ENCODE measurements at places on chromosomes 1 and 21.

GRCh38 chr1:33930346-33931110 lies 66.6 kb downstream of the HMGB4 start:
- DNase-seq: no peak

GRCh38 chr1:114331936-114332335 lies 178.3 kb upstream of the SYT6 start:
- no peak for DNase-seq

DNA sequence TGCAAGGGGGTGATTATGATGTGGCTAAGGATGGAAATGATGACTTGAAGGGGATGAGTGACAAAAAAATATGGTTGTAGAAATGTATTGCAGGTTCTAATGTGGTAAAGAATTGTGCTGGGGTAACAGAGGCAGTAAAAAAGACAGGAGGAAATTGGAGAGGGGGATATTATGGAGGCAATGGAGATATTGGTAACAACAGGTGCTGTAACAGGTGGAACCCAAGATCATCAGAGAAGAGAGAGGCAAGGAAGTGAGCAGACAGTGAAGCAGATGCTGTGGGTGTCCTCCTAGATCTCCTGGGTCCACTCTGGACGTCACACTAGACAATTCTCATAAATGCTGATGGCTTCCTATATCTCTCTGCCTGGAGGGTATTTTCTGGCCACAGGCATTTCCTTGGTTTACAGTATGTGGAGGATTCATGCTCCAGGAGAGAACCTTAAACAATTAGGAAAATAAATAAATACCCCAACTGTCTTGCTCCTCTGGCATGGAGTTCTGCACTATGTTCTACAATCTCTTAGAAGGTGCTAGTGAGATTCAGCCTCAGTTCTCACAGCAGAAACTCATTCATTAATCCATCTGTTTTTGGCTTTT lies 620.3 kb upstream of the PLXNA2 start:
- no peak for DNase-seq

GRCh38 chr1:30650968-30651320 lies 72.4 kb downstream of the MATN1 start:
- no peak for DNase-seq

DNA sequence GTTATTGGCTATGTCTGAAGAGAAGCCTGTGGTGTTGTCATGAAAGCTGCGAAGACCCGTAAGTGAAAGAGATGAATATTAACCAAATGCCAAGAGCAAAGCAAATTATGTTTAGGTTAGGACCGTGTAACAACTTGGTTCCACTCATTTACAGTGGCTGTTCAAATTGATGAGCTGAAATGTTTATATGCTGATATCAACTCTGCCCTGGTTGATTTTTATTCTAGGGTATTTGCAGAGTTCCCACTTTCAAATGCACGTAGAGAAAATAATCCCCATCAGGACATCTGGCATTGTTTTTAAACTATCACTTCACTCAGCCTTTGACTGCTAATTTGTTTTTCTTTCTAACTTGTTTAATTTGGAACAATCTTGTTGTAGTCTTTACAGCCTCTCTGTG lies 581.6 kb upstream of the ADAMTS5 start:
- no peak for DNase-seq

DNA sequence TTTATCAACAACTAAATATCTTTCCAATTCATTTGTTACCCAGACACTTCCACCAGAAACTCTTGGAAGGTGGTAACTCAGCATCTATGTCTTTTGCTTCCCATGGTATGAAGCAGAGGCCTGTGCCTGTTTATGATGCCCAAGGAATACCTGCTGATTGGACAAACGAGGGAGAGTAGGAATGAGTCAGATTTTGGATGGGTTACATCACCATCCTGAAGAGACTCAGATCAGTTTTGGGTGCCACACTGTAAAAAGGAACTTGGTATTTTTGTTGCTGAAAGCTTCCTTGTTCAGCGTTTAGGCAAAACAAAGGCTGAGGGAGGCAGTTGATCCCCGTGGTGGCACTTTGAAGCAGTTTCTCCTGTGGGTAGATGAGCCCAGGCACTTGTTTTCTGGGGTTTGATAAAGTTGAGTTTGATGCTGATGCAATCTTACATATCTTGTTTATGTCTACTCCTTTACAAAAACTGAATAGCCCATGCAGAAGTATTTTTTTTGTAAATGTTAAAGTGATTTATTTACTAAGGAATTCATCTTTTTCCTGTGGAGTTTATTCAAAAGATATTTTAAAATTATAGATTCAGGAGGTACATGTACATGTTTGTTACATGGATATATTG lies 26.7 kb upstream of the CYP4X1 start:
- no peak for DNase-seq

DNA sequence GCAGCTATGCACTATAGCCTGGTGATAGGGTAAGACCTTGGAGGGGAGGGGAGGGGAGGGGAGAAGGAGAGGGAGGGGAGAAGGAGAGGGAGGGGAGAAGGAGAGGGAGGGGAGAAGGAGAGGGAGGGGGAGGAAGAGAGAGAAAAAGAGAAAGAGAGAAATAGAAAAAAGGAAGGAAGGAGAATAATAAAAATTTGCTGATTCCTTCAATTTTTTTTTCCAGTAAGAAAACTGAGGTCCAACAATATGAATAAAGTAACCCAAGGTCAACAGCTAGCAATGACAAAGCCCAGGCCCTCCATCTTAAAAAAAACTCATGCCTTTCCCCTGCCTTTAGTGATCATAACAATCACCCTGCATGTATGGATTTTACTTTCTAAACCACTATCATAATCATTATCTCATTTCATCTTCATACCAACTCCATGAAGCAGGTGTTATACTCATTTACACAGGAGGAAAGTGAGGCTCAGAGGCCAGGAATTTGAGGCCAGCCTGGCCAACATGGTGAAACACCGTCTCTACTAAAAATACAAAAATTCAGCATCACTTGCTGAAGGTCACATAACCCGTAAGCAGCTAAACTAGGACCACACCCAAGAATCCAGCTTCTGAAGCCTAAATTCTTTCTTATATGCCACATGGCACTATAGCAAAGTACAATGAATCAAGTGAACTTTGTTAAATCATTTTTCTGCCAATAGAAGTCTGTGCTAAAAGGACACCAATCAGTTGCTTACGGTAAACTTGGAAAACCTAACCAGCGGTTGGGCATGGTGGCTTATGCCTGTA lies 23.4 kb upstream of the BRDT start:
- DNase-seq: no peak

DNA sequence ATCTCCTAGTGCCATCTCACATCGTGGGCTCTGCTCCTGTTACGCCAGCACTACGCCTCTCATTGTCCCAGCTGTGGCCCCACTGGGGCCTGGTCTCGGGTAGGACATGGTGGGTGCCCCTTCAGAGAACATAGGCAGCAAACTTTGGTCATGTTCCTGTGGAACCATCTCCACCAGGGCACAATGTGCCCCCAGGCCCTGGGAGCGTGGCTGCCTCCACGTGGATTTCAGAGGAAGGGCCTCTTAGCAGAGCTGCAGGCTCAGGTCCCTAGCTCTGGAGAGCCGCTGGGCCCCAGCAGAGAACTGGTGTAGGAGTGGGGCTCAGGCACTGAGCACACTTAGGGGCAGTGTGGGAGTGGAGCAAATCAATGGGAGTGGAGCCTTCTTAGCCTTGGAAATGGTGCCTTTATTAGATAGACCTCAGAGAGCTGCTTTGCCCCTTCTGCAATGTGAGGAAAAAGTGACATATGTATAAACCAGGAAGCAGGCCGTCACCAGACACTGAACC lies 460.0 kb downstream of the NCAM2 start:
- no peak for DNase-seq

- peak; percentile 78 for DNase-seq
These were observed 93.7 kb upstream of the ETS2 start for GRCh38 chr21:38712071-38712470.

DNA sequence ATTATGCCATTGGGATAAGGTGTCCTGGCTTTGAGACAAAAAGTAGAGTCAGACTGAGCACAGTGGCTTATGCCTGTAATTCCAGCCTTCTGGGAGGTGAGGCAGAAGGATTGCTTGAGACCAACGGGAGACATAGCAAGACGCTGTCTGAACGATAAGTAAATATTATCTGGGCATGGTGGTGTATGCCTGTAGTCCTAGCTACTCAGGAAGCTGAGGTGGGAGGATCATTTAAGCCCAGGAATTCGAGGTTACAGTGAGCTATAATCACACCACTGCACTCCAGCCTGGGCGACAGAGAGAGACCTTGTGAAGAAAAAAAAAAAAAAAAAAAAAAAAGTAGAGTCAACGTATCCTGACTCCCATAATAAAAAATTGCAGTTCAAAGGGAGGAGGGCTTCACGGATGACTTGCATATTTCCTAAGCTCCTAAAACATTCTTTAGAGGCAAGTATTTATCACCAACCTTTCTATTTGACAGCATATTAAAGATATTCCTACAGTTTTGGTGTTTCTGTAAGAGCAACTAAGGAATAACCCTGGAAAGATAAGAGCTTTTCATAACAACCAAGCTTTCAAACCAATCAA lies 141.2 kb downstream of the SLC44A5 start:
- DNase-seq: no peak

- DNase-seq: peak; percentile 24
These were observed 10.7 kb downstream of the CDC7 start for GRCh38 chr1:91511386-91511785.

DNA sequence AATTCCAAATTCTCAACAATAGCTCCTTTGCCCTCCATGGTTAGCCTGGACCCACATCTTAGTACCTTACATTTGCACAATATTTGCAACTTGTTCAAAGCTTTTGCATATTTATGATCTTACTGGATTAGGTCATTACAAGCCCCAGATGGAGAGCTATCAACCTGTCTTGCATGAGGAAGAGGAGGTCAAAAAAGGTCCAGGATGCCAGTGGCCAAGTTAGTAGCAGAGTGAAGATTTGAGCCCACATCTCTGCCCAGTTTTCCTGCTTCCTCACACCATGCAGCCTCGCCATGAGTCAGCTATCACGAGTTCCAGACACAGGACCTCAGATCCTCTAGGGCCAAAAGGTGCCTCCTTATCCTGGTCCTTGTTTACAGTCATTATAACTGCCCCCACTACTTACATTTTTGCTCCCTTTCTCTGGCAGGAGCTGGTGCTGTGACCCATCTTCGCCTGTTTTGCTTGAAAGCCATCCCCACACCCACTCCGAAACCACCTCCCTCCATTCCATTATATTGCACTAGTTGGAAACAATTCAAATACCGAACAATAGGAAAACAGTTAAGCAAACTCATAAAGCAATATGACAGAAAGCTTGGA lies 5.0 kb upstream of the AHCYL1 start:
- DNase-seq: no peak

DNA sequence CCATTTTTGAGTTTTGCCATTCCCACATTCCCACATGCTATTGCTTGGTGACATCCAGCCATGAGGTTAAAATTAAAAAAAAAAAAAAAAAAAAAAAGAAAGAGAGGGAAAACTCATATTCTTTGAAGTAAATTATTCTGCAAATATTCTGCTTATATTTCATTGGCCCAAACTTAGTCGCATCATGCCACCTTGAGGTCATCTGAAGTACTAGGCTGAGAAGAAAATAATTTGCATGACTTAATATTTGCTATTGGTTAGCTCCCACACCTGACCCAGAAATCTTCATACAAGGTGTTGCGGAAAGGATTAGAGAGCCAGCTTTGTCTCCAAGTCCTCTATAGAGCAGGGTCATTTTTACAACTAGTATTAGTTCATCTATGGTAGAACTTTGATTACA lies 2206.0 kb downstream of the MRPL39 start:
- no peak for DNase-seq

- DNase-seq: no peak
These were observed 127.8 kb downstream of the OSBPL9 start for GRCh38 chr1:51744506-51745303.

GRCh38 chr1:18994381-18994780 lies 37.9 kb upstream of the IFFO2 start:
- no peak for DNase-seq

DNA sequence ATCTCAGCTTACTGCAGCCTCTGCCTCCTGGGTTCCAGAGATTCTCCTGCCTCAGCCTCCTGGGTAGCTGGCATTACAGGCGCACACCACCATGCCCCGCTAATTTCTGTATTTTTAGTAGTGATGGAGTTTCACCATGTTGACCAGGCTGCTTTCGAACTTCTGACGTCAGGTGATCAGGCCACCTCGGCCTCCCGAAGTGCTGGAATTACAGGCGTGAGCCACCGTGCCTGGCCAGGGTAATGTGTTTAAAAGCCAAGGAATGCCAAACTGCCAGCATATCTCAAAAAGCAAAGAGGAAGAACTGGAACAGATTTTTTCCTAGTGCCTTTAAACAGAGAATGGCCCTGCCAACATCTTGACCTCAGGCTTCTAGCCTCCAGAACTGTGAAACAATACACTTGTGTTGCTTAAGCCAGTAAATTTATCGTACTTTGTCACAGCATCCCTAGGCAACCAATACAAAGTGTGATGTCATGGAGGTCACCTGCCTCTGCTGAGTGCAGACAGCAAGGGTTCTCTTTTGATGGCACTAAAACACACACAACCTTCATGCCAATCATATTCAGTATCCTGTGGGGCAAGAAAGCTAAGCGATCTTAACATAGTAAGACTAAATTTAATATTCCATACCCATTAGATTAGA lies 858.3 kb upstream of the TMPRSS15 start:
- DNase-seq: no peak

DNA sequence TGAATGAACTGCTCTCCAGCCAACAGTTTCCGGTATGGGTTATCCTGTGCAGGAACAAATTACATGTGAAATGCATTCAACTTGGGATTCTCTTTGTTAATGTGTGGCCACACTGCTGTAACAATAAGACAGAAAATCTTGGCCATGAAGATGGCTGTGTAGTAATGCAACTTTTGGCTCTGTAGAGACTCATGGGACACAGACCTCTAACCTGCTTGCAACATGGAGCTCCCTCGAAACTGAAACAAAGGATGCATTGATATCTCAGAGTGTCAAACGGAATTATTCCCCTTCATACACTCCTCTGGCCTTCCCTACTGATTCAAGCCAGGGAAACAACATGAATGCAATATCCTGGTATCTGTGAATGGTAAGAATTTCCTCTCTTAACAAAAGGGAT lies 559.3 kb upstream of the ZRANB2 start:
- DNase-seq: no peak

GRCh38 chr1:19196331-19196730 lies 13.7 kb downstream of the UBR4 start:
- no peak for DNase-seq

- DNase-seq: no peak
These were observed 5.4 kb downstream of the MEX3A start for GRCh38 chr1:156076609-156077429.

DNA sequence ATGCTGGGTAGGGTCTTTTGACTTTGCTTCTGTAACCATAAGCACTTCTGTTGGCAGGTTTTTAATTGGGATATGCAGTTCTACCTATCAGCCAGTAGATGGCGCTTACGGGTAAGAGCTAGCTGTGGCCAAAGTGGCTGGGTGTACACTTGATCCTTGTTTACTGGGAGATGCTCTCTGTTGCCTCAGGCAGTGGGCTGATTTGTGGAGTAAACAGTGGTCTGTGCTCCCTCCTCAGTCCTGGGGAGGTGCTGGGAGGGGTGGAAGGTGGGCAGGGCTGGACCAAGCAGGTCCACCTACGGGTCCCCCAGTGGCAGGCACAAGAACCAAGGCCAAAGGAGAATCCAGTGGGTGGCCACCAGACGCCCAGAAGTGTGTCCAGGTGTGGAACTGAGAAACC lies 43.4 kb downstream of the RALGPS2 start:
- DNase-seq: no peak
